NCI-H526 (cell line): ENCODE measurements at places on chromosomes 12 and 14.

- DNase-seq = no peak
These were observed 8.4 kb downstream of the TWF1 start for GRCh38 chr12:43797561-43798217.

DNA sequence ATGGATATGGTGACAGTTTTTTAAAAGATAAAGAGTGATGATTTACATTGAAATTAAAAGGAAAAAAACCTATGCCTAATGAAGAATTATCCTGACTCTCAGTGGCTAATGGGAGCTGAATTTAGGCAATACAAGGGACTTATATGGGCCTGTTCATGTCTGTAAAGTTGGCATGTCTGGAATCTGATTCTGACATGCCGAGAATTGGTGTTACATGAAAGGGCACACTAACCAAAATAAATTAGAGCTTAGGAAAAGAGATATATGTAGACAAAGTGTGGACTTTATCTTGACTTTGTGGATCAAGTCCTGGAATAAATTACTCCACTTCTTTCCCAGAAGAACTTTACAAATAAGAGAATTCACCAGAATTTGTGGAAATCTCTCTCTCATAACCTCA lies 1.1 kb downstream of the TDG start:
- DNase-seq = no peak

DNA sequence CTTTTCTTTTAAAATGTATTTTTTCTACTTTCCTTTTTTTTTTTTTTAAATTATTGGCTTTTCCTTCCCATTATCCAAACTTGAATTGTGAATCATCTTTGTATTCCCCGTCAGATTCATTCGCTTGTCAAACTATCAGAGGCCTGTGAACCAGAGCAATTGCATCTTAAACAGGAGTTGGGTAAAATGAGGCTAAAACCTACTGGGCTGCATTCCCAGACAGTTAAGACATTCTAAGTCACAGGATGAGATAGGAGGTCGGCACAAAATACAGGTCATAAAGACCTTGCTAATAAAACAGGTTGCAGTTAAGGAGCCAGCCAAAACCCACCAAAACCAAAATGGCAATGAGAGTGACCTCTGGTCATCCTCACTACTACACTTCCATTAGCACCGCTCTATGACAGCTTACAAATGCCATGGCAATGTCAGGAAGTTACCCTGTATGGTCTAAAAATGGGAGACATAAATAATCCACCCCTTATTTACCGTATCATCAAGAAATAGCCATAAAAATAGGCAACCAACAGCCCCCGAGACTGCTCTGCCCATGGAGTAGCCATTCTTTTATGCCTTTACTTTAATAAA lies 19.9 kb downstream of the FUT8 start:
- no peak for DNase-seq

DNA sequence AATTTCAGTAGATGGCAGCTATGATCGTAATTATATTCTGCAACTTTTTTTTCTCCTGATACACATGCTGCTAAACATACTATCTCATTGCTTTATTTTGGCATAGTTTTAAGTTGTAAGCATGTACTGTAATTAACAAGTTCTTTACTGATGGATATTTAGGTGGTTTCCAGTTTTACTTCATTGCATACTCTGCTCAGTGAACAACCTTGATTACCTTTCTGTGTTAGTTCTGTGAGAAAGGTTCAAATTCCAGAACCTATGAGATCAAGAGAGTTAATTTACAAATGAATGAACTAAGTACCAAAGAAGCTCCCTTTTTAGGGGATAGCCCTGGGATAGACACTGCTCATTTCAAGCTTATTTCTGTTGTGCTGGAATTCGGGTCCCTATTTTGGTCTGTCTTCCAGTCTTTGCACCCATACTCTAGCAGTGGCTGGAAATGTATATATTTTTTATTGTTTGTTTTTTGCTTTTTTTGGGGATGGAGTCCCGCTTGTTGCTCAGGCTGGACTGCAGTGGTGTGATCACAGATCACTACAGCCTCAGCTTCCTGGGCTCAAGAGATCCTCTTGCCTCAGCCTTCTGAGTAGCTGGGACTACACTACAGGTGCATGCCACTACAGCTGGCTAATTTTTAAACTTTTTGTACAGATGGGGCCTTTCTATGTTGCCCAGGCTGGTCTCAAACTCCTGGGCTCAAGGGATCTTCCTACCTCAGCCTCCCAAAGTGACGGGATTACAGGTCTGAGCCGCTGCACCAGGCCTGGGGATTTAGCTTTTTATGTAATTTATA lies 10.6 kb downstream of the PAPOLA start:
- DNase-seq = no peak

DNA sequence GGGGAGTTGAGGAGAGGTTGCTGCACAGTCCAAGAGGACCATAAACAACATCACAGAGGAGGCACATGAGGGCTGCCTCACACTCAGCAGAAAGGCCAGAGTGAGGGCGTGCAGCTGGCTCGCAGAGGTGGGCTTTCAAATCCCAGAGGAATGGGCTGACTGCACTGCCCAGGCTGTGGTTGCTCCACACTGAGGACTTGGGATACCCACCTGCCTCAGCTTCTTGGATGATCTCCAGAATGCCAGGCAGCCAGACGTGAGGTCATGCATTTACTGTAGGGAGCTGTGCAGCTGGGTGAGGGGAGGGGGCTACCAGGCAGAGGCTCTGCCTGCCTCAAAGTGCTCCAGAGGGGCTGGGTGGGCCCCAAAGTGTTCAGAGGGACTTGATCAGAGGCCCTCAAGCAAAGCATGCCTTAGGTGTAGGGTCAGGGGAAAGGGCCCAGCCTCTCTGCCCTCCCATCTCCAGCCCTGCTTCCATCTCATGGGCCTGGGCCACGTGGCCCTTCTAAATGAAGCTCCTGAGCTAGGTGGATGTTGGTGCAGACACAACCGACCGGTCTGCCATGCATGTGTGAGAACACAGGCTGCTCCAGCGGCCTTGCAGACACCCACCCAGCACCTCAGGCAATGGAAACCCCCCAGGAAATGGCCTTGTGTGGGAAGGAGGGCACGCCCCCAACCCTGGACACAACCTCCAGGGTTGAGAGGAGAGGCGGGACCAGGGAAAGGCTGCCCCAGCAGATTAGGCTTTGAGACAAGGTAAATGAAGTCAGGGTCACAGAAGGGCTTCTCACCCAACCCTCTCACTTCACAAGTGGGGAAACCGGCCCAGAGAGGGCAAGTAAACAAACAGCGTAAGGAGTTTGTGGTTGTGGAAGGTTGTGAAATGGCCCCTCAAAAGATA lies 90.8 kb downstream of the NTF3 start:
- no peak for DNase-seq

GRCh38 chr14:79732911-79733655 lies 478.2 kb downstream of the DIO2 start:
- DNase-seq = no peak

DNA sequence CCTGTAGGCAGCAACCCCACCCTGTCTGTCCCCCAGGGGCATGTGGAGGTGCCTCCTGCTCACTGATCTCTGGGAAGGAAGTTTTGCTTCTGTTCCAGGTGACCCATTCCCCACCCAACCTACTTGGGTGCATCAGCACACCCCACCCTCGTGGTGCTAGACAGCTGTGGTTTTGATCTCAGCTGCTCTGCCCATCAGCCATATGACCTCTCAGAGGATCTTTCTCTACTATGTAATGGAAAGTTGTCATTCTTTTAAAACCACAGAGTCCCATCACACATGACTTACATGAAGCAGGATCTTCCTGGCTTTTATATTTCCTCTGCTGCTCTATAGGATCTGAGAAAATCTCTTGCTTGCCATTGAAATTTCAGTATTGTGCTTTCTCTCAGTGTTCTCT lies 13.5 kb upstream of the KRT82 start:
- no peak for DNase-seq

DNA sequence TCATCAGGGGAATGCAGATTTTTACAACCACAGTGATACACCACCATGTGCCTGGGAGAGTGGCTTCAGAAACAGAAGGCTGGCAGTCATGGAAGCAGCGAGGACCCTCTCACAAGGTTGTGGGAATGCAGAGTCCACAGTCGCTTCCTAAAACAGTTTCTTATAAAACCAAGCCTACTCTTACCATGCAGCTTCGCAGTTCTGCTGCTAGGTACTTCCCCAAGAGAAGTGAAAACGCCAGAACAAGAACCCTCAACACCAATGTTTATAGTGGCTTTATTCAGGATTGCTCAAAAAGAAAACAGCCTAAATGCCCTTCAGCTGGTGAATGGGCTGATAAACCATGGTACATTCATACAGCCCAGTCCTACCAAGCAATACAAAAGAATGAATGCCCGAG lies 87.2 kb downstream of the DDX51 start:
- no peak for DNase-seq

- no peak for DNase-seq
These were observed 125.3 kb downstream of the FBXL14 start for GRCh38 chr12:1469070-1469469.

DNA sequence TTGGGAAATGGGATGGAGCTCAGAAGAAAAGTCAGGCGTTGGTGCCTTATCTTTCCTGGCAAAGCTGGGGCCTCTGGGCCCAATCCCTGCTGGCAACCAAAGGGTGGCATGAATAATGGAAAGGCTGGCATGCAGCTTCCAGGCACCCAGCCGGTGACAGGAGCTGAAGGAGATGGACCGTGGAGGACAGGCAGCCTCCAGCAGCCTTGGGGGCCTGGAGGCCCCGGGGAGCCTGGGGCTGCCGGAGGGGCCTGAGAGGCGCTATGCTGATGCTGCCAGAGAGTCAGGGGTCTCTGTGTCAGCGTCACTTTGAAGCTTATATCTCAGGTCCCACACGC lies 38.2 kb upstream of the EML1 start:
- DNase-seq = no peak

GRCh38 chr12:104707794-104708558 lies 250.1 kb downstream of the SLC41A2 start:
- no peak for DNase-seq

DNA sequence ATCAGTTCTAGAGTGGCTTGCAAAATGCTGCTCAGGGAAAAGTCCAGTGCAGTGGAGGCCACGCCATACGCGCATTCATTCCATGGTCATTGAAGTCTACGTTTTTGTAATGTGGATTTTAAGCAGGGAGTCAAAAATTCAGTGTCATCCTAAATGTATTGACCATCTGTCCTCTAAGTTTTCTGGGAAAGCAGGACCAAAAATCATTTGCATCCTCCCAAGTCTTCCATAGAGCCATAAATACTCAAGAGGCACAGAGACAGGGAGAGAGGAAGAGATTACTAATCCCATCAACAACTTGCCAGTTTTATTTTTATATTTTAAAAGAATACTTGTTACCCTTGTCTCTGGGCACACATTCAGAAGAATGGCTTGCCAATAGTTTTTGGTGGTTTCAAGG lies 36.9 kb downstream of the RHOJ start:
- no peak for DNase-seq
